GM12878 (cell line): ENCODE measurements at places on chromosomes 6 and 20. TPM values are rescaled to one million over a fixed set of nuclear protein-coding genes. Genes with fewer than 3 reads are reported as not detected.
A peak's percentile ranks its signal among the peaks of the same experiment; 100 is the strongest.

Gene SOBP
- 0.56 and 0.96 TPM in 2 replicates for total RNA-seq

- DNase-seq = no peak
Measured at GRCh38 chr20:9912858-9913434, 74.1 kb upstream of the PAK5 start.

- DNase-seq = no peak
Measured at GRCh38 chr6:22221630-22222029, 75.2 kb downstream of the PRL start.

Gene PLN
- total RNA-seq = not detected in 2 replicates

DNA sequence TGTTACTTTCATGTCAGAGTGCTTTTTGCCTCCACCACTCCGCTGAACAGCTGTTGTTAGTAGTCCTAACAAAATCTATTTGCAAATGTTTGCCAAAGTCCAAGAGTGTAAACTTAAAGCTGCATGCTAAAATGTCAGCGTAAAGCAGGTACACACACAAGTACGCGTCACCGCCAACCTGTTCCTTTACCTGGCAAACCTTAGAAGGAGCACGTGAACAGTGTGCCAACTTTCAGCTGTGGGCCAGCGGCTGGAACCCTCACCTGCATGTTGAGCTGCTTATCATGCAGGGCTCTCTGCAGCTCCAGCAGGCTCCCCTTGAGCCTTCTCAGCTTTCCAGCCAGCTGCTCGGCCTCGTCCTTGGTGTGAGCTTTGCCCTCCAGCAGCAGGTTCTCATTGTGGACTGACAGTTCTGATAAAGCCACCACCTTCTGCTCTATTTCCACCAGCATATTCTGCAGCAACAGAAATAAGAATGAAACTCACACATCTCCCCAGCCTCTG lies 359.3 kb downstream of the SYNE1 start:
- DNase-seq = no peak

DNA sequence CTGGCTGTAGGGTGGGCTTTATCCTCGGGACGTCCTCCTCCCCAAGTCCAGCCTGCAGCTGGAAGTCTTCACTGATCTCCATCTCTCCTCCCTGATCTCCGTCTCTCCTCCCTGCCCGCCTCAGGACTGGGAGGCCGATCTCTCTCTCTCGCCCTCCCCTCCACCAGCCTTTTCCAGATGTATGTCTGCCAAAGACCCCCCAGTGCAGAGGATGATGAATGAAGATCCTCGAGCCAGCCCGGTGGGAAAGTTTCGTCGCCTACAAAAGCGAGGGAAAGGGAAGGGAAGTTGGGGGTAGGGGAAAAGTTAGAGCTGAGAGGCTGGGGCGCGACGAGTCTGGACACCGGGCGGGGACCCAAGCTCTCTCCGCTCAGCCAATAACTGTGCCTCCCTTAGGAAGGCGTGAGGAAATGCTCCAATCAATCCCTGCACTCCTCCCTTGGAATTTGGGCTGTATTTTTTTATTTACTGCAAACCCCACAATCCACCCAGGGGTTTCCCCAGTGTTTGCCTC lies 595 bp upstream of the SRF start:
- no peak for DNase-seq

Gene UBE2C
- total RNA-seq = 133 and 141 TPM in 2 replicates

GRCh38 chr6:77466055-77466450 lies 2.8 kb upstream of the HTR1B start:
- DNase-seq = no peak

GRCh38 chr20:60058879-60059278 lies 100.7 kb downstream of the CDH26 start:
- DNase-seq = no peak

Gene RTF2
- 77.0 and 77.7 TPM in 2 replicates for total RNA-seq

GRCh38 chr6:15804164-15805154 lies 141.6 kb upstream of the DTNBP1 start:
- DNase-seq = no peak

Gene TTK
- 28.9 and 29.4 TPM in 2 replicates for total RNA-seq

Gene MAS1
- not detected in 2 replicates for total RNA-seq

- DNase-seq = no peak
Measured at GRCh38 chr6:111418971-111419693, 63.9 kb downstream of the REV3L start.

Gene AFDN
- 67.8 and 68.2 TPM in 2 replicates for total RNA-seq

Gene DDO
- total RNA-seq = 0.13 TPM in 1 of 2 replicates, not detected in the other

DNA sequence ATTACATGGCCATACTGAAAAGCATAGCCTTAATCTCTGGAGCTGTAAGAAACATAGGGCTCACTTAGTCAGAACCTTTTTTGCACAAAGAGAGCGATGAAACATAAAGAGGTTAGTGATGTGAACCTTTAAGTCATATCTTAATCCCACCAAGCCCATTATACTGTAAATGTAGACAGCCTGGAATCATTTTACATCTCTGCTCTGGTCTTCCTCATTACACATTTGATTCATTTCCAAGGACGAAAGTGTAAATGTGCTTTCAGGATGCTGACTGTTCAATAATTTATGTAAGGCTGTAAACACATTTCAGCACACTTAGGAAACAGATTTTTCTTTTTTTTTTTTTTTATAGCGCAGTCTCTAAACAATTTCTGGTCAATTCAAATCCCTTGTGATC lies 131.3 kb upstream of the B3GAT2 start:
- DNase-seq = no peak

- no peak for DNase-seq
Measured at GRCh38 chr6:152261179-152261578, 376.0 kb downstream of the SYNE1 start.

DNA sequence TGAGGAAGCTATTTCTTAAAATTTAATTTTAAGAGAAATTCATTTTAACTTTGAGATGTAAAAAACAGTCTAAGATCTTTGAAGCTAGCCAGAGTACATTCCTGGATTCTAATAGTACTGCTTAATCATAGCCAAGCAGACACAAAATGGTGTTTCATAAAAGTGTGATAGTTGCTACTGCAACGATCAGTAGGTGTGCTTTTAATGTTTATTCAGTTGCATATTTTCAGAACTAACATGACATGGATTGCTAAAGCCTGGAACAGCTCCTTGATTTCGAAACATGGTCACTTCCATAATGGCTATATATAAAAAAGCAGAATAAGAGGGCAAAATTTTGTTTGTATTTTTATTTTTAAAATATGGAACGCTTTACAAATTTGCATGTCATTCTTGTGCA lies 35.5 kb downstream of the SESN1 start:
- no peak for DNase-seq

Gene SEL1L2
- total RNA-seq = not detected in 2 replicates

GRCh38 chr20:63363013-63363957 lies 2.1 kb upstream of the CHRNA4 start:
- no peak for DNase-seq

Gene FOXS1
- total RNA-seq = not detected in 2 replicates

Gene ID4
- not detected in 2 replicates for total RNA-seq

Gene RUNX2
- total RNA-seq = 0.61 and 0.77 TPM in 2 replicates

Gene ADGRF1
- 0.05 and 0.08 TPM in 2 replicates for total RNA-seq

Gene CTSZ
- total RNA-seq = 225 and 233 TPM in 2 replicates

DNA sequence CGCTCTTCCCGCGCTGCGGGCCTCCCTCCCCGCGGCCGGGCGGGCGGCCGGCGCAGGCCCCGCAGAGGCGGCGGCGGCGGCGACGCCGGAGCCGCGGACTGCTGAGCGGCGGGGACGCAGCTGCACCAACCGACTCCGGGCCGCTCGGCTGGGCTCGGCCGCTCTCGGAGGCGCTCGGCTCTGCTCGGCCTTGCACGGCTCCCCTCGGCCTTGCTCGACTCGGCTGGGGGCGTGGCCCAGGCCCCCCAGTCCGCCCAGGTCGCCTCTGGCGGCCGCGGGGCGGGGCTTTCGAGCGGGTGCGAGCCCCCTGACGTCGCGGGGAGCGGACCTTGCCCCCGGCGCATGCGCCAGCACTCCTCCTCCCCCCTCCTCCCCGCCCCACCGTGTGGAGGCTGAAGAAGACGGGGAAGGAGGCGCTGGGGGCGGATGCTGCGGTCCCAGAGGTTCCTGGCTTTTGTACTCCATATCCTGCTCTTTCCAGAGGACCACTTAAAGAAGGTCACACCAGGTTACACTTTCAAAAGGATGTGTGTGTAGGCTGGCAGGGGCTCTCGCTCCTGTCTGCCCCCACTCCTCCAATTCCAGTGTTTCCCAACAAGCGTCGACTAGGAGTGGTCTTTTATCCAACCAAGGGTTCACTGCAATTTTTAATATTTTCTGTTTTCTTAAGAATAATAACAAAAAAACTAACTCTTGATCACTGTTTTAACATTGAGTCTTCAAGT lies at the start of gene ZHX3:
TSS of gene ZHX3 (minus strand) at position 186 of the 725 bp plus-strand sequence. CDS start 112,815 bp downstream, outside the sequence.
- peak; percentile 78 for DNase-seq

Gene PGBD1
- 3.0 and 3.7 TPM in 2 replicates for total RNA-seq

GRCh38 chr6:162403031-162403430 lies 324.5 kb downstream of the PRKN start:
- DNase-seq = no peak

DNA sequence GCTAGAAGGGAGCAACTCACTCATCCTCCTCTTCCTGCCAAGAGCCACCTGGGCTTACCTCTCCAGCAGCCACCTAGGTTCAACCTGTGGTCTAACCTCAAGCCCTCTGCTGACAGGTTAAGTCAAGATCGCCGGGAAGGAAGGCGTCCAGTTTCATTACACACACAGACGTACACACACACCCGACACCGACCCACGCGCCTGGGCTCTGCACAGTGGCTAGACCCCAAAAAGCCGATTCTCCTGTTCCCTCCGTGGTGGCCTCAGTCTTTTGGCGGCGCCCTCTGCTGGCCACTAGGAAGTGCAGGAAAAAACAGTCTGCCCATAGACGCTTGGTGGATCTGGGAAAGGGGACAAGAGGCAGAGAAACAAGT lies 52.8 kb downstream of the MRPL14 start:
- peak; percentile 75 for DNase-seq

GRCh38 chr6:29507319-29507718 lies 19.6 kb upstream of the MAS1L start:
- no peak for DNase-seq

DNA sequence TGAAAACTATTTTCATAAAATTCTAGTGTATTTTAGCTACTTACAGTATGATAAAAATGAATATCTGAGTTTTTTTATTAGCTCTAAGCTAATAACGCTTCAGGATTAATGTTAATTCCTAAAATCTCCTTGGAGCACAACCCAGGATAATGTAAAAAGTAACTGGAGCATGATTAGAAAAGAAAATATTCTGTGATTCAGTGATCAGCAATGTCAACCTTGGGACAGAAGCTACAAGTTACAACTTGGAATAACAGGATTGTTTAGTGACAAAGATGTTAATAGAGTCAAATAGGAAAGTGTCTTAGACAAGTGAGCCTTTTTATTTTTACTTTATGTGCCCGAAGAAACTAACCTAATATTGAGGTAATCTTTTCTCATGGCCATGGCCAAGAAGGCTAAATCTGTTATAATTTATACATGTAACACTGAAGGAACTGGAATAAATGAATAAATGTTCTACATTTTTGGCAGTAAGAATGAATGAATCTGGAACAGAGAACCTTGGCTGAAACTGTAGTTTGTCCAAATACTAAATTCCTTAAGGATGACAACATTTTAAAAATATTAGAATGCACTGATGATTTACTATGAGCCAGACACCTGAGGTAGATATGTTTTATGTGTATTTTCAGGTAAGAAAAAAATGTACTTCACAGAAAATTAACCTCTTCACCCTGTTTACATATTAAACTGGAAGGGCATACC lies 994.0 kb downstream of the GRIK2 start:
- no peak for DNase-seq
